Activated CD4-positive, alpha-beta T cell treated with anti-CD3 and anti-CD28 coated beads for 4 hours (primary cell): ENCODE measurements at places on chromosomes 12 and 14.

- DNase-seq, result no peak
Measured at GRCh38 chr14:37824939-37825712, 229.7 kb downstream of the TTC6 start.

DNA sequence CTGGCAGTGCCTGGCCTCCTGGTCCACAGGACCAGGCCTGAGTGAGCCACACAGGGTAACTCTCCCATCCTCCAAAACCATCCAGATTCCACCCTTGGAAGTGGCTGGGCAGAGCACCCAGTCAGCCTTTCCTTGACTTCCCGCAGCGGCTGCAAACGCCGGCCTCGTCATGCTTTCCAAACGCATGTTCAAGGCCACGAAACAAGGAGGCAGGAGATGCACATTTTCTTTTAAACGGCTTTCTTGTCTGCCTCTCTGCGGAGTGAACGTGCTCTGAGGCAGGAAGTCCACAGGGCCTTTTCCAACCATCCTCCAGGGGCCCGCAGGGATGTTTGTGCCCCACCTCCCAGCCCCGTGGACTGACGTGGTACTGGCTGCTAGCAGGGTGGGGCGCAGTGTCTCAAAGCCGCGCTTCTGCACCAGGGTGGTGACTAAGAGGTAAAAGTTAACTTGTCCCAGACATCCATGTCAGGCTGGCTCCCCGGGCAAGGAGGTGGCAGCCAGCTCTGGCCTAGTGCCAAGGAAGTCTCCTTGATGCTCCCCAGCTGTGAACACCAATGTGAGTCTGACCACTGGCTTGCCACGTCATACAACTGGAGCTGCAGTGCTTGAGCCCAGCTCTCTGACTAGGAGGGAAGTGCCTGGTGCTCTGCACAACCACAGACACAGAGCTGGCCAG, 45.0 kb downstream of the KCNA5 start:
- no peak for DNase-seq

DNA sequence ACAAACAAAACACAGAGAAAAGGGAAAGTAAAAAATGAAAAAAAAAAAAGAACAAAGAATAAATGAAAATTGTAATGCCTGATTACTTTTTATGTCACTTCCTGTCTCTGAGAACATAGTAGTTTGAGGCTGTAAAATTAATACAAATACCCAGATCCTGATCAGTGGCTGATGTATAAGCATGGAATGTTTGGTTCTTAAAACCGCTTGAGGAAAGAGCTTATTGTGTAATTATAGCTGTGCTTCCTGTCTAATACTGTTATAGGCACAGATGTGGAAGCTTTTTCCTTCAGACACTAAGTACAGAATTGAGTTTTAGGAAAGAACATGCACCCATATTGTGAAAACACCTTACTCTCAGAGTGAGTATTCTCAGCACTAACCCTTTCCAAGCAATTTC, 86.9 kb downstream of the AVPR1A start:
- DNase-seq, result no peak

DNA sequence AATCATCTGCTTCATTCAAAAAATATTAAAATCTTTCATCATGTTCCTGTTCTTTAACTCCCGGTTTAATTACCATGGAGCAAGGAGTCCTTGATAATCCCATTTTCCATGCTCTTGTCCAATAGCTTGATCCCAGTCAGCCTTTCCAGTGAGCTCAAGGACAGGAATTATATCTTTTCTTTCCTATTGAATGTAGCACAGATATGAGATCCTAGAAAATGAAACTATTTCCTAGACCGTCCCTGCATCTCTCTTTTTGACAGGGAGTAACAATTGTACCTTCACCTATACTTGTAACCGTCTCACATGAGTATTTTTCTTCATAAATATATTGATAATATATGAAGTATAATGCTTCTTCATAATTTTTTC, 35.6 kb downstream of the PIK3C2G start:
- DNase-seq, result no peak

DNA sequence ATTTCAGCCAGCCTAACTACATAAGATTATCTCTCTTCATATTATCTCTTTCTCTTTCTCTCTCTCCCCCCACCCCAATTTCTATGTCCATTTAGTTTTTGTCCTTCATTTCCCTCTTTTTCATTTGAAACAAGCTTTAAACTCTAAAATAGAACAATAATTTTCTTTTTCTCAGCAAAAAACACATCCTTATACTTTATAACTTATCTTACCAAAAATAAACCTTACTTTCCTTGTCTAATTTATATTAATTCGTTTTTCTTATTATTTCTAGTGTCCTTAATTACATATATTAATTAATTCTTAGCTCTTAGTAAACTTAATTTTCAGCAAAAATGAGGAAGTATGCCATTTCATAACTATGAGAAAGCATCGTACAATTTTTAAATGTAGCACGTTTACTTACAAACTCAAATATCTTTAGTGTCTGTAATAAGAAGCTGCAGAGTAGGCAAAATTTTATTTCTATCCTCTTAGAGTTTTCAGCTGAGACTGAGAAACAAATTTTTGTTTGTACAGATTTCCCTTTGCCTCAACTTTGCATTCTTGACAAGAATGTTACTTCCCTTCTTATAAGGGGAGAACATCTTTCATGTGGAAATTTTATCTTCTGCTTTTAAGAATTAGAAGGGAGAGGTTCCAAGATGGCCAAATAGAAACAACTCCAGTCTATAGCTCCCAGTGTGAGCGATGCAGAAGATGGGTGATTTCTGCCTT, 65.1 kb upstream of the ST8SIA1 start:
- no peak for DNase-seq

- no peak for DNase-seq
Measured at GRCh38 chr12:57719777-57720605, 18.6 kb downstream of the AGAP2 start.

DNA sequence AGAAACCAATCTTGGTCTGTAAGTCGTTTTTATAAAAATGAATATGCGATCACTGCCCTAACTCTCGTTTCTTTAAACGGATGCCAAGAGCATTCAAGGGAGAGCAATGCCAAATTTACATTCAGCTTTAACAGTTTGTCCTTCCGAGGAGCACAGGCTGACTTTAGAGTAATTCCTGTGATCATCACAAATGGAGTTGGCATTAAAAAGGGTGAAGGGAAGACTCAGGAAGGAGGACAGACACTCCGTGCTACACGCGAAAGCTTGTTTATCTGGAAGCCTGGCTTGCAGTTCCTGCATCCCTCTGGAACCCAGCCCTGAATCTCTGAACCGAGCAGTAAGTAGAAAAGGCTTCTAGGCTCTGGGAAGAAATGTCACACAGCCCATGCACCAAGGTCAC, 78.4 kb downstream of the PAPOLA start:
- DNase-seq, result no peak

DNA sequence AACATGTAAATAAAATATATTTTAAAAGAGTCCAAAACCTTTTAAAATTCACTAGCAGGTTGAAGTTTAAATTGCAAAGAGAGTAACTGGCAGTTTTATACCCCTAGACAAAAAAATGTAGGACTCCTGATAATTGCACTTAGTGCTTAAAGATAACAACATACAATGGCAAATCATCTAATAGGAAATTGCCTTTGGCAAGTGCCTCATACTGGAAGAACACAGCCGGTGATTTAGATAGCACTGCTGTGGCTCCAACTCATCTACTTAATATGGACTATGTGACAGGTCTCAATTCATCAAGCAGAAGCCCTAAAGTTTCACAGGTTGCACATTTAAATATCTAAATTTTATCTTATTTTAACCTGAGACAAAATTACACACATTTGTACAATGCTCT, 13.4 kb downstream of the C12orf50 start:
- DNase-seq, result no peak

GRCh38 chr14:69038455-69039287, 59.6 kb upstream of the ACTN1 start:
- DNase-seq, result no peak
